ENCODE measurements at places on chromosomes 4 and X.

DNA sequence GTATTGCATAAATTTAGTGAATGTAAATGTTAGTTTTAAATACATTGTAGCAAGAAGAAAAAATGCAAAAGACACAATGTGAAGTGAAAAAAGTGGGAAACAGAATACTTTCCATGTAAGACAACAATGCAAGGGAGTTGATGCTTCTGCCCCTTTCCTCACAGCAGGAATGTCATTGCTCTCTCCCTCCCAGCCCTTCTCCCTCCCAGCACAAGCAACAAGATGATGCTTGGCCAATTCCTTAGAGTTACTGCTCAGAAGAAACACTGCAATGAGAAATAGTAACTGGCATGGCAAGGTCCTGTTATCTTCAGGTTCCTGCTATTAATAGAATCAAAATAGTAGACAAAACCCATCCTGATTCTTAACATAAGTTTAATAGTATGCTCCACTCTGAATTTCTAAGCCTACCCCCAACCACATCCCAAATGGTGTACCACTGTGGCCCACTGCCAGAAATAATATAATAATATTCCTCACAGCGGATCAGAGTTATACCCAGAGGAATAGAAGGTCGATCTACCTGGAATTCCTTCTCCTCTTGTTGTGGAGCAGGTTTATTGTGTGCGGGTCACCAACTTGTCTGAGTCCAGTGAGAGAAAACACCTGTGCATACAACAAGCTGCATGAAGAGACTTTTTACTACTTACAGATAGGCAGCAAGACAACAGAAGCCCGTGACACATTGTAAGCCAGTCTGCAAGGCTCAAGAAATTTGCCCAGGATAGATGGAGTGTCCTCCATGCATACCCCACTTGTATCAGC lies 69.8 kb upstream of the SLC7A11 start:
- no peak for DNase-seq

GRCh38 chr4:337932-338758 lies 531 bp downstream of the ZNF141 start:
- no peak for DNase-seq

GRCh38 chr4:6268650-6269615 lies 717 bp upstream of the WFS1 start:
- DNase-seq = peak; percentile 49

DNA sequence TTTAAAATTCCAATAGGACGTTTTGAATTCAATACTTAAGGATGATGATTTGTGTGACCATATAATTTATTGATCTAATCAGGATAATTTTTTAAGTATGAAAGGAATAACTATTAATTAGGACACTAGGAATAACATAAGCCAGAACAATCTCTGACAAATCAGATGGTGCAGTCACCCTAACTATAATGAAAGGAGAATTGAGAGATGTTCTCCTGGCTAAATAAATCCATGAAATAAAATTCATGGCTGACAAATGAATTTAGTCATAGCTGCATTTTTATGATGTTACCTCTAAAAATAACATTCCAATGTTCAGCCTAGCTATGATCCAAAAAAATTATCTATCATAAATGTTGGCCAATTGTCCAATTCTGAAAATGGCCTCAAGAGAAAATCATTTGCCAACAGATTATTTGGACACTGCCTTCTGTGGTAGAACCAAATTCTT lies 190.6 kb upstream of the NEIL3 start:
- DNase-seq = no peak

GRCh38 chr4:41185614-41186592 lies 28.4 kb downstream of the APBB2 start:
- no peak for DNase-seq

DNA sequence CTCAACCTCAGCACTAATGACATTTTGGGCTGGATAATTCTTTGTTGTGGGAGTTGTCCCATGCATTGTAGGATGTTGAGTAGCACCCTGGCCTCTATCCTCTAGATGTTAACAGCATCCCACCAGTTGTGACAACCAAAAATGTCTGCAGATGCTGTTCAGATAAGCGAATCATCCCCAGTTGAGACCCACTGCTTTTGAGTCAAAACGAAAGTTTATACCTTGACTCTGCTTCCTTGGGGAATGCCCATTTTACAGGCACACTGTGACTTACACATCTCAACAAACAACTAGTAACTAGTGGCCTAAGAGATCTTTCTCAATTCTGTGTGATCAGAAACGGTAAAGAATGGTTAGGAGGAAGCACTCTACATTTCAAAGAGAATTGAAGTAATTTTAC lies 37.0 kb downstream of the SEPSECS start:
- no peak for DNase-seq

GRCh38 chr4:38855466-38855865 lies 1.2 kb downstream of the TLR6 start:
- no peak for DNase-seq

DNA sequence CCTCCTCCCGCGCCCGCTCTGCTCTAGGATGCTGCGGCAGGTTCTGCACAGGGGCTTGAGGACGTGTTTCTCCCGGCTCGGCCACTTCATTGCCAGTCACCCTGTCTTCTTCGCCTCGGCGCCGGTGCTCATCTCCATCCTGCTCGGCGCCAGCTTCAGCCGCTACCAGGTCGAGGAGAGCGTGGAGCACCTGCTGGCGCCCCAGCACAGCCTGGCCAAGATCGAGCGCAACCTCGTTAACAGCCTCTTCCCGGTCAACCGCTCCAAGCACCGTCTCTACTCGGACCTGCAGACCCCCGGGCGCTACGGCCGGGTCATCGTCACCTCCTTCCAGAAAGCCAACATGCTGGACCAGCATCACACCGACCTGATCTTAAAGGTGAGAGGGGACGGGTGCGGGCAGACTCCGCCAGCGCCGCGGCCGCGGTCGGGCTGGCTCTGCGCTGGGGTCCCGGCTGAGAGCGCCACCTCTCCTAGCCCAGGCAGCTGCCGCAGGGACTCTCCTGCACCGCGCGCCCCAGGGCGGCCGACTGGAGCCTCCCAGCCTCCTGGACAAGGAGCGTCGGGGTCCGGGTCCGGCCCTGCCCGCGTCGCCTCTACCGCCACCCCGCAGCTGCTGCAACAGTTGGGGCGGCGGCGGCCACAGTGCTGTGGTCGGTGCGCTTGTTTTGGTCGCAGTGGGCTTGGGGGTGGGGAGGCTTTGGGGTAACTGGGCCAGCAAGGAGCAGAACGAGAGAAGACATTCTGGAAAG lies at the start of gene PTCHD1:
PTCHD1 (plus strand) TSS at position 2 of the 752 bp plus-strand sequence; CDS start at position 29, 27 bp downstream.
- no peak for DNase-seq

GRCh38 chrX:52865343-52865998 lies 2.4 kb downstream of the XAGE3 start:
- no peak for DNase-seq

GRCh38 chr4:144757969-144758368 lies 112.0 kb downstream of the HHIP start:
- DNase-seq = no peak

GRCh38 chr4:184420402-184420801 lies 53.9 kb downstream of the IRF2 start:
- DNase-seq = no peak

GRCh38 chr4:133275246-133275645 lies 126.2 kb downstream of the PCDH10 start:
- DNase-seq = no peak

DNA sequence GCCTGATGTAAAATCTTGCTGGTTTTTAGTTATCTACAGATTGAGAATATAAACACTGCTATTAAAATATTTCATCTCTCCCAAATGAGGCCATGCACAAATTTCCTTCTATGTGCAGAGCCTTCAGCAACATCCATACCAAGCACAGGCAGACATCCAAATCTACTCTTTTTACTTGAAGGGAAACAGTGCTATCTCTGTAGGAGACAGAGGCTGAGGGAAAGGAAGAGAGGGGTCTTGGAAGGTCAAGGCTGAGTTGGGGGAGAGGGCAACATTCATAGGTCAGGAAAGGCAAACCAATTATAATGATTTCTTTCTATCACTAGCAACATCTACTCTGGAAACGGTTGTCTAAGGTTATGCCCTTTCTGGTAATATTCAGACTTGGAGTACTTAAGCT lies 240.2 kb downstream of the CBR4 start:
- no peak for DNase-seq

GRCh38 chr4:118817178-118817930 lies 18.6 kb downstream of the SEC24D start:
- DNase-seq = no peak
